ENCODE measurements at places on chromosomes 4 and X. TPM values are rescaled to one million over a fixed set of nuclear protein-coding genes. Genes with fewer than 3 reads are reported as not detected.

DNA sequence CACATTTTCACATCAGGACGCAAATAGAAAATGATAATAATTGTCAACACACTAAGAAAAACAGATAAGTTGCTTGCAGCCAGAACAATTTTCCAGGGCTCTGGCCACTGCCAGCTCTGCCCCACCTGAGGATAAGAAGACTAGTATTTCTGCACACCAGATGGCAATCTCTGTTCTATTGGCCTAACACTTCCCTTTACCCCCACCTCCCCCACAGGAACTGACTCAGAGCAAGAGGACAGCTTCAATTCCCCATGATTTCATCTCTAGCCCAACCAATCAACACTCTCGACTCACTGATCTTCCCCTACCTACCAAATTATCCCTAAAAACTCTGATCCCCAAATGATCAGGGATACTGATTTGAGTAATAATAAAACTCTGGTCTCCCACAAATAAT lies 164.0 kb downstream of the SMARCA1 start:
- no peak for DNase-seq

SERPINA7 gene
- polyA plus RNA-seq: not detected

DNA sequence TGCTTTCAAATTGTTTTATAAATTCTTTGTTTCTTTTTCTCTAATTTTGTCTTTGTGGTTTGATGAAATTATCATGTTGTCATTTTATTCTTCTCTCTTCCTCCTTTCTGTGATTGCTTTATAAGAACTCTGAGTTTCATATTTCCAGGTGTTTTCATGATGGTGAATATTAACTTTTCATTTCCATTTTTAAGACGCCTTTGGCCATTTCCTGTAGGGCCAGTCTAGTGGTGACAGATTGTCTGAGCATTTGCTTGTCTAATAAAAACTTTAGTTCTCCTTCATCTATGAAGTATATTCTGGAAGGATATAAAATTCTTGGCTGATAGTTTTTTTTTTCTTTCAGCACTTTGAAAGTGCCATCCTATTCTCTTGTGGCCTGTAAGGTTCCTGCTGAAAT lies 128.1 kb downstream of the FAM13A start:
- DNase-seq: no peak

DNA sequence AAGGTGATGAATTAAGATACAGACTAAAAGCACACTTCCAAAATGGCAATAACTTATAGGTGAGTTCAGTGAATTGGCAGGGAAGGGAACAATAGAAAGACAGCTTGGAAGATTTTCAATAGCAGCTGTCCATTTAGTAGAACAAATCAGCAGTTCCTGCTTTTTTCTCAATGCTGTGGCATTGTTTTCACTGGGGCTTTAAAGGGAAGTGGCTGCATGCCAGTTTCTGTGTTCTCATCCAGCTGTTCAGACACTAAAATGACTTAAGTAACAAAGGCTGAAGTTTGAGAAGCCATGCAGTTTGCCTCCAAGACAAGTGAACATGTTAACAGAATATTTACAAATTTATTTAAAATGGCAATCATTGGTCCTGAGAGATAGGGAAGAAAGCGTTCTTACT lies 291.9 kb downstream of the FAM47A start:
- no peak for DNase-seq

- no peak for DNase-seq
Observed at GRCh38 chr4:56649445-56650261, 31.4 kb downstream of the HOPX start.

- no peak for DNase-seq
Observed at GRCh38 chr4:79396794-79397193, 11.2 kb downstream of the GK2 start.

DNA sequence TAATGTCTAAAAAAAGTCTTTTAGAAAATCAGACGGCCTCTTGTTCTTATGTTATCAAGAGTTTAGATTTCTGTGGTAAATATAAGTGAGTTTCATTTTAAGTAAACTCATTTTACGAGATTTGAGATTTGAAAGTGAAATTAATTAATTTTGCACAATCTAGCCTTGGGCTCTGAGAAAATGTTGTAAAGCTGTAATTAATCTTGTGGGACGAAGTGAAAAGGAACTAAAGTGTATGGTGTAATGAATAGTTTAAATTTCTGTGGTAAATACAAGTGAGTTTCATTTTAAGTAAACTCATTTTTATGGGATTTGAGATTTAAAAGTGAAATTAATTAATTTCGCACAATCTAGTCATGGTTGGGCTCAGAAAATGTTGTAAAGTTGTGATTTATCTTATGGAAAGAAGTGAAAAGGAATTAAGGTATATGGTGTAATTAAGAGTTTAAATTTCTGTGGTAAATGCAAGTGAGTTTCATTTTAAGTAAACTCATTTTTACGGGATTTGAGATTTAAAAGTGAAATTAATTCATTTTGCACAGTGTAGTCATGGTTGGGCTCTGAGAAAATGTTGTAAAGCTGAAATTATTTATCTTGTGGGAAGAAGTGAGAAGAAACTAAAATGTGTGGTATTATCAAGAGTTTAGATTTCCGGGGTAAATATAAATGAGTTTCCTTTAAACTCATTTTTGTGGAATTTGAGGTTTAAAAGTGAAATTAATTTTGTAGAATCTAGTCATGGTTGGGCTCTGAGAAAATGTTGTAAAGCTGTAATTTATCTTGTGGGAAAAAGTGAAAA lies 1.6 kb downstream of the SCML1 start:
- no peak for DNase-seq

DNA sequence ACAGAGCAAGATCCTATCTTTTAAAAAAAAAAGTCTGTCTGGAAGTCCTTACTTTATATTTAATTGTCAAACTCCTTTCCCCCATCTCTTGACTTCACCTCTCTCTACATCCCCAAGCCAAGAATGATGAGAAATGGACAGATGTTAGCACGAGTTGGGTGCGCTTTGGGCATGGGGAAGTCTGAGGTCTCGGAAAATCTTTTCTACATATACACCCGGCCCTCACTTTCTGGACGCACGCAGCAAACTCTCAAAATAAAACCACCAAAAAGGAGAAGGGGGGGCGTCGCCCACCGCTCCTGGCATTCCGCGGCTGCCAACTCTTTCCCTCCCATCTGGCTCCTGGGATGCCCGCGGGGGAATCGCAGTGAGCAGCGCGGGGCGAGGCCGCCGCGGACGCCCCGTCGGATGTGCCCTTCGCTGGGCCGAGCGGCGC lies 756 bp downstream of the IGFBP7 start:
- DNase-seq: no peak

DNA sequence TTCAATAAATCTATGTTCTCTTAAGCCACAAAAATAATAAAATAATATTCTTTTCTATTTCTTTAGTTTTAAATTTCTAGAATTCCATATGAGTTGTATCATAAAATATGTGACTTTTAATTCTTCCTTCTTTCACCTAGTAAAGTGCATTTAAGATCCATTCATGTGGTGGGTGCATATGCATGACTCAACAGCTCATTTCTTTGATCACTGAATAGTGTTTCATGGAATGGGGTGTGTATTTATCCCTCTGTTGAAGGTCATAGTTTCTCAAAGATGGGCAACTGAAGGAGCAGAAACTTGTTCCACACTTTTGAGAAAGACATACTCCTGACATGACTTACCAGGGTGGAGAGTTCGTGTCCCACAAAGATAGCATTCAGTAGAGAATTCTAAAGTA lies 1230.3 kb upstream of the AGA start:
- DNase-seq: no peak

GRCh38 chrX:46204721-46205422 lies 340.3 kb downstream of the ZNF674 start:
- no peak for DNase-seq

DNA sequence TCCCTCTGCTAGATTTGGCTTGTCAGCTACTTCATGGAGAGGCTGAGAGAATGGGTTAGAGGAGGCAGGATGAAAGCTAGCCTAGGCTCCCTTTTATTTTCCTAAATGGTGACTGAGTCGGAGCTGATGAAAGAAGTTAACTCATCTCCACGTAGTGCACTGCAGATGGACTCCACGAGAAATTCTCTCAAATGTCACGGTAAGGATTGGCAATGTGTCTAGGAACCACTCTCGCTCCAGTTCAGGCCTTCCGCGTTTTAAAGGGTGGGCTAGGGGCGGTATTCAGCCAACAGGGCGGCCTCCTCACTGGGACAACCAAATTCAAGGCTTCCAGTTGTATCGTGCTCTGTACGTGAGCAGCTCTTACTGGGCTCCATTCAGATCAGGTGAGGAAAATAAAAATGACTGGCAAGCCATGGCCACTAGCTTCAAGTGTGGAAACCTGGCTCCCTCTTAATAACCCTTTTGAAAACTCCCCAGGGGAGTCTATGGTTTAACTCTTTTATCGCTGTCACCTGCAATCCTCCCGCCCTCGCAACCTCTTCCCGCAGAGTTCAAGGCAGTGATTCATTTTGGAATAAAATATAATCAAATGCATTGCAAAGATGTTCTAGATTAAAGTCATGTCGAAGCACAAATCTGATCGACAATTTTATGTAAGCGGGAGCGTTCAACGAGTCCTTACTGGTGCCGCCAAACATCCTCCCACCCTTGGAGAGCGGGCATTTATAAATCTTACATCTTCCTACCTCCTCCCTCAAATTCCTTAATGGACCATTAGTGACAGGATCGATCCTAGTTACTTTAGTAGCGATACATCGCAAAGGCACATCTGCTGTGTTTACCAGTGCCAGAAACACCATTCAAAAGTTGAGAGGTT lies 1.2 kb downstream of the SPOCK3 start:
- DNase-seq: no peak

DNA sequence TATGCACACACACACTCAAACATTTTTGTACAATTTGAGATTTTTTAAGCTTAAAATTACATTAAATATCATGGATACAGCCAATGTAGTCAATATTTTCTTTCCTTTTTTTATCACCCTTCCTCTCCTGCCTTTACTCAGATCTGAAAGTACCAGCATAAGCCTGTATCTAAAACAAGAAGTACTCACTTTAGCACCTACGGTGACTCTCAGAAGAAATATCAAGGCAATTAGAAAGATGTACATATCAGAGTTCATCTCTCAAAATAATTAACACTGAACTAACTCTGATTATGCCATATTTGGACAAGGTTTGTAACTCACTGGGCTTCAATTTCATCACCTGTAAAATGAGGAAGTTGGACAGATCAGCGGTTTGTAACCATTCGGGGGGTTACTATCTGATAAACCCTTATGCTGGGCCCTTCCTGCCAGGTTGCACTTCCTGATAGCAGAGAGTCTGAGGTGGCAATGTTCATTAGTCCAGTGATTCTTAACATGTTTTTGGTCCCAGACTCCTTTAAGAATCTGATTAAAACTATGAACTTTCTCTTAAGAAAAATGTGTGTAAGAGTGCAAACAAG lies 5.7 kb upstream of the GPR174 start:
- DNase-seq: no peak

- DNase-seq: peak; percentile 51
Observed at GRCh38 chr4:141121768-141122454, 11.4 kb downstream of the RNF150 start.

DNA sequence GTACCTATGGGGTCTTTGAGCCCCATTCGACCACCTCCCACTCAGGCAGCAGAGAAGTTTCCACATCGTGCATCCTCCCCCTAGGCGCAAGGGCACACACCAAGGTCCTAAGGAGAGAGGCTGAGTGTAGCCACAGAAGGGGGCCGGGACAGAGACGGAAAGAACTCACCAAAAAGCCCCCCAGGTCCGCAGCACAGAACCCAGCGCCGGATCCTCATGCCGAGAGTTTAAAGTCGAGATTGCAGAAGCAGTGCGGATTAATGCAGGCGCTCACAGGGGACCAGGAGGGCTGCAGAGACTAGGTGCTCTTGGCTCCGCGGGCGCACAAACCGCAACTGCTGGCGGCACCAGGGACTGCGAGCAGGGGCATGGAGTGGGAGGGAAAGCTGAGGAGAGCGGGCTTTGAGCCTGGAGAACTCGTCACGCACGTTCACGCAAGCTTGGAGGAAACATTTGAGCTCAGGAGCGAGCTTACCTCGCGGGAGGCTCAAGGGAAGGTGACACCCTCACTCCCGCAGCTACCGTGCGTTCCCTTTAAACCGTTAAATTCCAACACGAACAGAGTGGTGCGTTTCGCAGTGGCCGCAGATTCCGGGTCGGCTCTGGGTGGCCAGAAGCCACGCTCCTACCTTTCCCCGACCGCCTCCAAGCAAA lies 8.5 kb downstream of the NKX3-2 start:
- DNase-seq: no peak

GRCh38 chrX:97854086-97854485 lies 970.4 kb downstream of the RPA4 start:
- no peak for DNase-seq

- no peak for DNase-seq
Observed at GRCh38 chr4:86549163-86549788, 44.8 kb upstream of the PTPN13 start.

- no peak for DNase-seq
Observed at GRCh38 chrX:129404670-129405008, 118.7 kb downstream of the SMARCA1 start.

- DNase-seq: no peak
Observed at GRCh38 chrX:68938244-68939004, 109.6 kb downstream of the EFNB1 start.

DNA sequence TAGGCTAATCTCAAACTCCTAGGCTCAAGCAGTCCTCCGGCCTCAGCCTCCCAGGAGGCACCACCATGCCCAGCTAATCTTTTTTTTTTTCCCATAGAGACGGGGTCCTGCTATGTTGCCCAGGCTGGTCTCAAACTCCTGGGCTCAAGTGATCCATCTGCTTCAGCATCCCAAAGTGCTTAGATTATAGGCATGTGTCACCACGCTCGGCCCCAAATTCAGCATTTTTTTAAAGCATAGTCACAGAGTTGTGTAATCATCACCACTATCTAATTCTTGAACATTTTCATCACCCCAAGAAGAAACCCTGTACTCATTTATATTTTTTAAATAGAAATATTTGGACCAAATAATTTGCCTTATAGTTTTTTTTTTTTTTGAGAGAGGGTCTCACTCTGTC lies 10.3 kb downstream of the CENPI start:
- DNase-seq: no peak

DNA sequence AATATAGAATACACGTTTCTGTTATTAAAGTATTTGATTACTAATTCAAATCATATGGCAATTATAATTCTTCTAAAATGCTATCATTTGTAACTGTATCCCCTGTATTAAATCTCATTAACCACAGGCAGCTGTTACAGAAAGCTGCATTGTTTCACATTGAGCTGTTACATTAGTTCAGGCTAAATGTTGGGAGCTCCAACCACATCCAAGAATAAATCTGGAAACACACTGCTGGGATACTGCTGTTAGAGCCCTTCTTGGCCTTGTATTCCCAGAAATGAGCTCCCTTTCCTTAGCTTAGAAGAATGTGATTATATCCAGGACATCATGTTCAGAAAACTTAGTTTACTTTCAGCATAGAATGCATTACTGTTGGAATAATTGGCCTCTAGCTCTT lies 48.2 kb downstream of the GUCY1B1 start:
- DNase-seq: no peak

DNA sequence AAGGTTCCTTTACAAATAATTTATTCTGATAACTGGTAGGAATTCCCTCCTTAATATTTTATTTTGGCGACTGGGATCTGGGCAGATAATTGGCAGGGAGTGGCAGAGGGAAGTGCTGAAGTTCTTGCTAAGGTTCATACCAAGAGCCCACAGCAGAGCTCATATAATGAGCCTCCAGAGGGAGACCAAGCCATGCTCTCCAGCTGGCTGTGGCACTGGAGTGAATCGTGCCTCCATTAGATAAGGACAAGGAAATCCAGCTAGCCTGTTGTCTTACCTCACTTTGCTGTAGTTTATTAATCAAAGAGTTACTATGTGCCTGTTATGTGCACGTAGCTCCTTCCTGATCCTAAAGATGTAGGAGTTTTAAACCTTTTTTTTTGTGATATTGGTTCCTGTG lies 1.3 kb downstream of the ASB12 start:
- DNase-seq: no peak

REPS2 gene
- polyA plus RNA-seq: 15.4 TPM

Data from left lung (tissue), 14 donors.